ACHN (cell line): ENCODE measurements at places on chromosomes 16 and 17.

DNA sequence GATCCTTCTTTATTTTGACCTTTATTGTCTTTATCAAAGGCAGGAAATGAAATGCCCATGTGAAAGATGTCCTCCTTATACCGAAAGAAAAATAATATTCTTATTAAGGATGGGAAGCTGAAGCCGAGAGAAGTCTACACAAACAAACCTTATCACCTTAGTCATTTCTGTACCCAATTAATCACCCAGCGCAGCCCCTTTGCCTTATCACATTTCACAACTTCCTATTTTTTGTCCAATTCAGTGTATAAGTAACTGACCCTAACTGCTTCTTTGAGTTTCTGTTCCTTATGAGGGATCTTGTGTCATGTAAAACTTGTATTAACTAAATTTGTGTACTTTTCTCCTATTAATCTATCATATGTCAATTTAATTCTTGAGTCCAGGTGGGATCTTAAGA is 16.4 kb upstream of the CCL23 start:
- DNase-seq, result no peak

- peak; percentile 78 for DNase-seq
Measured at GRCh38 chr17:61411261-61412142, 11.9 kb downstream of the TBX2 start.

GRCh38 chr17:75024686-75025397 is 12.4 kb downstream of the MRPL58 start:
- DNase-seq, result no peak

- DNase-seq, result no peak
Measured at GRCh38 chr17:67107811-67108775, 63.7 kb downstream of the CACNG1 start.

DNA sequence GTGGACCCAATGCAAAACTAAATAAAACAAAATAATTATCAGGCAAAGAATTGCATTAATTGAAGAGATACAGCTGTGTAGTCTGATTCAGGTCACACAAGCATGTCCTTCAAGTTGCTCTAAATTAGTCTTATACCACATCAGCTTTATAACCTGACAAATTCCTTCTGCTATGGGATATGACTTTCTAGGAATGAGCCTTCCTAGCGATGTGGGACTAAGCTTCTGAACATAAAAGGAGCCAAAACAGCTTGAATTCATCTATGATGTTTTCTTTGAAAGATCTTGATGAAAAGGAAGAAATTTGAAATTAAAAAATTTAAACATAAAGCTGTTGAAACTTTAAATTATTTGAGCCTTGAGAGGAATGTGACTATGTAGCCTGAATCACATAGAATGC is 1409.1 kb downstream of the CDH11 start:
- no peak for DNase-seq

DNA sequence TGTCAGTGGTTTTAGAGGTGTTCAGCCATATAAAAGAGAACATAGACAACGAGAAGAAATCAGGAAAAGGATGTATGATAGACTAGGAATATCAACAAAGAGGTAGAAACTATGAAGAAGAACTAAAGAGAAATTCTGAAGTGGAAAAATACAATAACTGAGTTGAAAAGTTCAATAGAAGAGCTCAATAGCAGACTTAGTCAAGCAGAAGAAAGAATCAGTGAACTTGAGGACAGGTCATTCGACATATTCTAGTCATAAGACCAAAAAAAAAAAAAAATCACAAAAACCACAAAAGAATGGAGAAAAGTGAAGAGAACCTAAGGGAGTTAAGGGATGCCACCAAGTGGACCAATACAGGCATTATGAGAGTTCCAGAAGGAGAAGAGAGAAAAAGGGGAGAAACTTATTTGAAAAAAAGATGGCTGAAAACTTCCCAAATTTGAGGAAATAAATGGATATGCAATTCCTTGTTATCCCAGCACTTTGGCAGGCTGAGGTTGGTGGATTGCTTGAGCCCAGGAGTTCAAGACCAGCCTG is 321.2 kb downstream of the ABCC12 start:
- no peak for DNase-seq

DNA sequence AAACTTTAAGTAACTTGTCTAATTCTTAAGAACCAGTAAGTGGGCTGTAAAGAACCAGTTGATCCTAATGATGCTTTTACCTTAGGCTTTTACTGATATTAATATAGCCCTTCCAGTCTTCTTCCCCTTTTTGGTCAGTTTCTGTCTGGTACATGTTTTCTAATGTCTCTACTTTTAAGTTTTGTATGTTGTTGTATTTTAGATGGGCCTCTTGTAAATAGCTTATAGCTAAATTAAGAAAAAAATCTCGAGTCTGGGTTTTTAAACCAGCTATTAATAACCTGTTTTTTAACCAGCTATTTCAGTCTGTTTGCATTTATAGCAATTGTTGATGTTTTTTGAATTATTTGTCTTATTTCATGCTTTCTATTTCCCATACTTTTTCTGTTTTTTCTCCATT is 79.0 kb downstream of the PITPNC1 start:
- no peak for DNase-seq

DNA sequence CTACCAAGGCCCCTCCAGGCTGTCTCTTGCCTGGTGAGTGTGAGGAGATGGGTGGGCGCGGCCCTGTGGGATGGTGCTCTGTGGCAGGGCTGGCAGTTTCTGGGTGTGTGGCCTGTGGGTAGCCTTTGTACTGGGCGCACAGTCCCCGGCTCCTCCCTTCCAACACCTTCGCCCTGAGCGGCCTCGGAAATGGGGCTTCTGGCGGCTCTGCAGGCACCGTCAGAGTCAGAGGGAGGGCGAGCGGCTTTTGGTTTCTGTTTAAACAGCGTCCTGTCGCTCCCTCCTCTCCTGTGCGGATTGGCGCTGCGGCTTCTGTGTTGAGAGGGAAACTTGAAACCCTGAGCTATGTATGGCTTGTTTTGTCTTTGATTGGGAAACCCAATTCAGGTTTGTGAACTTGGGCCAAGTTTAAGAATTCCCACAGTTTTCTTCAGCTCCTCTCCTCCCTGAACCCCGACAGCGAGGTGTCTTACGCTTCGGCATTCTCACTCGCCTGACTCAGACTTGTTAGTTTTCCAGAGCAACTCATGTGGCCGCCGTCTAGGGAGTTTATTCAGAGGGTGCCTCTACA is 8.3 kb upstream of the ZNF750 start:
- no peak for DNase-seq

DNA sequence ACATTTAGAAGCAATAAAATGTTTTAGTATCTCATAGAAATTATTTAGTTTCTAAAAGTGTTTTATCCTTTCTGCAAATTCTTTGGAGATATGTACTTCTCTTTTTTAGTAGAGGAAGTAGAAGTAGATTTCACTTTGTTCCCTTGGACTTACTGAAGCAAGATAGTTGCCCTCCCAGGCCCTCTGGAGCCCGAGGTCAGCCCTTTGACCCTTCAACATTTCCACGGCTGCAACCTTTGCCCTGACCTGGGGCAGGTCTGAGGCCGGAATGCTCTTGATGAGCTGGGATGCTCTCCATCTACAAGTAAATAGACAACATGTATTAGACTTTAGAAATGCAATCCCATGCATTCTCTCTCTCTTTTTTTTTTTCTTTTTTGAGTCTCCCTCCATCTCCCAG is 167.5 kb downstream of the CDK5R1 start:
- no peak for DNase-seq

- peak; percentile 68 for DNase-seq
Measured at GRCh38 chr17:28416703-28417311, 10.8 kb upstream of the SLC46A1 start.

GRCh38 chr16:65743558-65743957 is 621.7 kb upstream of the CDH11 start:
- DNase-seq, result no peak

GRCh38 chr17:15467592-15467991 is at the start of gene CDRT4:
CDRT4 (minus strand) TSS chr17:15467621; CDS start chr17:15440238, 27,383 bp downstream.
- no peak for DNase-seq

DNA sequence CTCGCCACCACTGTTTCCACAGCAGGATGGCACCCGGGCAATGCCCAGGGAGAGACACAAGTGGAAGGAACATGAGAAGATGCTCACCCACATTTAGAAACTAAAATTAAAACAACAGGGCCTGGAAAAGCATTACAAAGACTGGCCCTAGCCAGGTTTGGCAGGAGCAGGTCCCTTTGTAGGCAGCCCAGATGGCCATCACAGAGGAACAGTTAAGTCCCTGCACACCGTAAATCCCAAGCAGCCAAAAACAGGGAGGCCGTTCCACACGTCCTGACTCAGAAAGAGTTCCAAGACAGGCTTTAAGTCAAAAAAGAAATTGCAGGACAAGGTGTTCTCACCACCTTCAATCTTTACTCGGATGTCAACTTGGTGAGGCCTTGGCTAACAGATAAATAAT is 127.1 kb downstream of the DYNLRB2 start:
- no peak for DNase-seq

- no peak for DNase-seq
Measured at GRCh38 chr17:32143527-32143870, 1.2 kb downstream of the RHOT1 start.

- no peak for DNase-seq
Measured at GRCh38 chr16:75529959-75530358, 5.9 kb downstream of the CHST5 start.

GRCh38 chr17:73061161-73061560 is 31.3 kb downstream of the SLC39A11 start:
- DNase-seq, result no peak

GRCh38 chr17:44200478-44201155 is 933 bp upstream of the ATXN7L3 start:
- no peak for DNase-seq

DNA sequence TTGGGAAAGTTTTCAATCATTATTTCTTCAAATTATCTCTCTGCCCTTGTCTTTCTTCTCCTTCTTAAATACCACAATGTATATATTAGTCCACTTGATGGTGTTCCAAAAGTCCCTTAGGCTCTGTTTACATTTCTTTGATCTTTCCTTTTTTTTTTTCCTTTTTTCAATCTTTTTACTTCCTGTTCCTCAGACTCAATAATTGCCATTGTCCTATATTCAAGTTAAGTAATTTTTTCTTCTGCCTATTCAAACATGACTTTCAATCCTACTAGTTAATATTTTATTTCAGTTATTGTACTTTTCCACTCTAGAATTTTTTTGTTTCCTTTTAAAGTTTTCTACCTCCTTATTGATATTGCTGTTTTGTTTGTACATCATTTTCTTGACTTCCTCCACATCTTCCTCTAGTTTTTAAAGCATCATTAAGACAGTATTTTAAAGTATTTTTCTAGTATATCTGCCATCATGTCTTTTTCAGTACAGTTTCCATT is 15.8 kb upstream of the UQCRC2 start:
- DNase-seq, result no peak

- DNase-seq, result peak; percentile 21
Measured at GRCh38 chr17:57352665-57353175, 96.4 kb downstream of the MSI2 start.

GRCh38 chr17:65518256-65518655 is 43.2 kb downstream of the AXIN2 start:
- DNase-seq, result no peak

GRCh38 chr17:17836818-17837379 is at the start of gene SREBF1:
SREBF1 (minus strand) TSS chr17:17836986; CDS start chr17:17836817, 169 bp downstream.
- peak; percentile 74 for DNase-seq

- DNase-seq, result peak; percentile 7
Measured at GRCh38 chr16:1538804-1539520, 5.5 kb downstream of the TMEM204 start.

GRCh38 chr16:49009204-49009603 is 272.4 kb downstream of the CBLN1 start:
- no peak for DNase-seq
